ENCODE measurements at places on chromosomes 3 and 15.

GRCh38 chr15:99993262-99993661 is 260.0 kb upstream of the LYSMD4 start:
- DNase-seq = no peak

DNA sequence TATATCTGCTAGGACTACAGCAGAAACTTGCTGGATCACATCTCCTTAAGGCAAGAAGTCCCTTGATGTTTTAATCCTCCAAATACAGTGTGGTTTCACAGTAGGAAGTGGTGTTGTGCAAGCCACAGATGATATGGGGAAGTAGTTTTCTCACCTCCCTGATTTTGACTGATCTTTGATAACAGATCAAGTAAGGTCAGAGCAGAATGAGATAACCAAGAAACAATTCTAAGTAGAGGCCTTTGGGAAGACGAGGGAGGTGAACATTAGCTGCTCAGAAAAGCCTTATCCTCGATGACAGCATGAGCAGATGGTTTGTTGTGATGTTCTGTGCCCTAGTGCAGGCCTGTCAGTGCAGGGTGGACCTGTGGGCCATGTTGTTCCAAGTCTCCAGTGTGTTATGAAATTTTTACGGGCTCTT is 61.3 kb downstream of the RIOX2 start:
- no peak for DNase-seq

DNA sequence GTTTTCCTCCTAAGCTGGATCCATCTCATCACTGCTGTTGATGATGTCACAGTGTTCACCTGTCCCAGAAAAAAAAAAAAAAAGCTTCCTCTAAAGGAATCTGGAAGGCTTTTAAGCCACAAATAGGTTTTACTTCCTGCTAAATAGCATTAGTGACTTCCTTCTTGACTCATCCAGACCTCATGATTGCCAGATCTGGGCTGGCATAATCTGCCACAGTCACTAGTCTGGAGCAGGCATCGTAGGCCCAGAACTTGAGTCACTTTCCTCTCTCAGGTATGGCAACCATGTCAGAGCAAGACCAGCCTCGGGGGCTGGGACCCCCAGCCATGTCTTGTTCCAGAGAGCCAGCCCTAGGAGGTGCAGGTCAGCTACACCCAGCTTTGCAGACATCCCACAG is 266.5 kb upstream of the CADM2 start:
- no peak for DNase-seq

GRCh38 chr3:193225302-193226125 is 15.5 kb upstream of the PLAAT1 start:
- no peak for DNase-seq

DNA sequence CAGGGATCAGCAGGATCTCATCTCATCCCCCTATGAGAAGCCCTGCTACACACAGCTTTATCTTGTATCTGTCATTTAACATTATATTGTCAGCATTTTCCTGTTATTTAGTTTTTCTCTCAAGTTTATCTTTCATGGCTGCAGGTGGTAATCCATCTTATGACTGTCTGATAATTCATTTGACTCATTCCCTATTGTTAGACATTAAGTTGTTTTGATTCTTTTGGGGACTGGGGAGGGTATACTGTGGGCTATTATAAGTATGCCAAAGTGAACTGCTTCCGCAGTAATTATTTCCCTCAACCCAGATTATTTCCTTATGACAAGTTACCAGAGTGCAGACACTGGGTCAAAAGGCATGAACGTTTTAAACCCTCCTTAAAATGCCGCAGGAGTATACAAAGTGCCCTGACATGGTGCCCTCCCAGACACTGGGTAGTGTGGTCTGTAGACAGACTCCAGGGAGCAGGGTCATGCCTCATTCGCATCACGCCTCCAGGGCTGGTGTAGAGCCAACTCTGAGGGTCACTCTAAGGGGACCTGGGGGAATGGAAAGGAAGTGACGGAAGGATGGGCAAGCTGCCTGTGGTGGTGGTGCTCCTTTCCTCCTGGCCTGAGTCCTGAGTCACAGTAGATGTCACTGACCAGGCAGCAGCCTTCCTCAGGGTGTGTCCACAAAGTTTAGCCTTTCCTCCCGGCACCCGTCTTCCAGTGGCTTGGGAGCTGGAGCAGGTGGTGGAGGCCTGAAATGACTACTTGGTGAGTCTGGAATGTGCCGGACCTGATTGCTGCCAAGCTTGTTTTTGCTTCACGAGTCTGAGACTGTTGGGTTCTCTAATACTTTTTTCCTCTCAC is 11.6 kb downstream of the GPR160 start:
- DNase-seq = no peak

DNA sequence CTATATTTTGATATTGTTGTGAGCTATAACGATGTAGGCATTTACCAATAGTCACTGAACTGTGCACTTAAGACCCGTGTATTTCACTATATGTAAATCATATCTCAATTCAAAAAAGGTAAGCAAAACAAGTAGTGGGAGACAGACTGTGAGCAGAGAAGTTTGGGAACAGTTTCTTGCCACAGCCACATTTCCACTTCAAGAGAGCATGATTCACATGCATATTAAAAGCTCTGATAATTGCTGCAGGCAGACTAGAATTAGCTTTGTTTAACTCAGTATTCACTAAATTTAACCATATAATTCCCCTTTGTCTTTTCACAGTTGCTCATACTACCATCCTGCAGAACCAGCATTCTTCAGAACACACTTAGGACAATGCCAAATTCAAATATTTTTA is 168.4 kb upstream of the ZNF385D start:
- DNase-seq = no peak

- DNase-seq = no peak
These were observed 172.2 kb downstream of the SSR3 start for GRCh38 chr3:156382458-156383346.

- DNase-seq = no peak
These were observed 66.4 kb downstream of the PRTG start for GRCh38 chr15:55676507-55676906.

GRCh38 chr3:26449996-26450395 is 172.6 kb upstream of the LRRC3B start:
- no peak for DNase-seq

DNA sequence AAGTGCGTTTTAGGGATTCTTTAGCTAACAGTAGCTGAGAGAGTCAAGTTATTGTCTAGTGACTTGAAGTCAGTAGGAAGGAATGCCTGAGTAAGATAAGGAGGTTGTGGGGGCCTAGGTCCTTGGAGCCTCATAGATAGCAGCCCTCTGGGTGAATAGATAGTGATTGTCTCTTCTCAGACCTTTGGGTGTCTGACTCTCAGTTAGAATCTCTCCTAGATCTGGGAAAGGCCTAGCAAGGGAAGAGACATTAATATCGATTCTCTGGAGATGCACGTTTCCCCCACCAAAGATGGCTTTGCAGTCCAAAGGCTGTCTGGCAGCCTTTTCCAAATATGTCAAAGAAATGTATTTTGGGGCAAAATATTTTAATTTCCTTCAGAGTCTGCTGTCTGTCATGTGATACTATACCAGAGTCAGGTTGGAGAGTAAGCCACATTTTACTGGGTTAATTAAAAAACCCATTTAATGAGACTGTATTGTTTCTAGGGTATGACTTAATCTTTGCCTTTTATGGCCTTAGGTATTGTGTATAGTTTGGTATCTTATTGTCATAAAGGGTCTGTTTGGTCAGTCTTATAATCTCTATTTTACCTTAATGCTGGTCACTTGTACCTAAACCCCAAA is 92.2 kb downstream of the ST6GAL1 start:
- no peak for DNase-seq

DNA sequence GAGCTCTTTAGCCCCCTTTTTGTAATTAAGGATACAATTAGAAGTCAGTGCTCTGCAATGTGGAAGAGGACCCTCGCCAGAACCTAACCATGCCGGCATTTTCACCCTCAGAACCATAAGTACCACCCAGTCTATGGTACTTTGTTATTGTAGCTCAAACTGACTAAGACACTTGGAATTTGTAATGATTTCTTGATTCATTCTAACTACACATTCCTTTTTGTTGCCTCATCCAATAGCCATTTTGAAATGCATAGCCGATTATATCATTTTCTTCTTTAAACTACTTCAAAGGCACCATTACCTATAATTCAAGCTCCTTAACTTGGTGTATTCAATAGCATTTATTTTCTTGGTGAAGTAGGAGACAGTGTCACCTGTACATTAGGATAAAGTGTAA is 61.4 kb downstream of the GLB1 start:
- DNase-seq = no peak

DNA sequence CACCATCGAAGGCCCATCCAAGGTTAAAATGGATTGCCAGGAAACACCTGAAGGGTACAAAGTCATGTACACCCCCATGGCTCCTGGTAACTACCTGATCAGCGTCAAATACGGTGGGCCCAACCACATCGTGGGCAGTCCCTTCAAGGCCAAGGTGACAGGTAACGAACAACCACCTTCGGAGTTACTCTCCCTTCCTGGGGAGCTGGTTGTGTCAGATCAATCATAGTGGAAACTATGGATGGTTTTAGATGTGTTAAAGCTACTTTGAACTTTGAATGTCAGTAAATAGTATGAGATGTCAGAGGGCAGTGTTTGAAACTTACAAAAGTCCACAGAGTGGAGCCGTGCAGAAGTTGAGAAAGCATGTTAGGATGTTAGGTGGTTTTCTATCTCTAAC is 42.3 kb downstream of the DNASE1L3 start:
- DNase-seq = no peak

DNA sequence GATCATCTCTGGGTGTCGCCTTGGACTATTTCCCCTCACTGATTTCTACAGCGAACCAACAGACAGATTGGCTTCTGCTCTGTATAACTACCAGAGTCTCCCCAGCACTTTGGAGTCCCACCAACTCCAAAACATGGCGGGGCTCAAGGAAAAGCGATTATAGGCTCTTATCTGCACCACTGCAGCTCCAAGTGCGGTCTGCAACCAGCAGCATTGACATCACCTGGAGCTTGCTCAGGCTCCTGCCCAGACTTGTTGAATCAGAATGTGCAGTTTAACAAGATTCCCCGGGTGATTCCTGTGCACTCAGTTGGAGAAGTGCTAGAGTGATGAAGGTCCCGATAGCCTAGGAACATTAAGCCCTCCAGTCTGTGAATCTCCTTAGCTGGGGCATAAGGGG is 9.0 kb downstream of the CCK start:
- no peak for DNase-seq

GRCh38 chr15:74417225-74417624 is 16.5 kb downstream of the SEMA7A start:
- DNase-seq = no peak
